ENCODE measurements at places on chromosomes 12 and 14.
A peak's percentile ranks its signal among the peaks of the same experiment; 100 is the strongest.

GRCh38 chr12:93500201-93500600 is 32.9 kb downstream of the MRPL42 start:
- DNase-seq: no peak

DNA sequence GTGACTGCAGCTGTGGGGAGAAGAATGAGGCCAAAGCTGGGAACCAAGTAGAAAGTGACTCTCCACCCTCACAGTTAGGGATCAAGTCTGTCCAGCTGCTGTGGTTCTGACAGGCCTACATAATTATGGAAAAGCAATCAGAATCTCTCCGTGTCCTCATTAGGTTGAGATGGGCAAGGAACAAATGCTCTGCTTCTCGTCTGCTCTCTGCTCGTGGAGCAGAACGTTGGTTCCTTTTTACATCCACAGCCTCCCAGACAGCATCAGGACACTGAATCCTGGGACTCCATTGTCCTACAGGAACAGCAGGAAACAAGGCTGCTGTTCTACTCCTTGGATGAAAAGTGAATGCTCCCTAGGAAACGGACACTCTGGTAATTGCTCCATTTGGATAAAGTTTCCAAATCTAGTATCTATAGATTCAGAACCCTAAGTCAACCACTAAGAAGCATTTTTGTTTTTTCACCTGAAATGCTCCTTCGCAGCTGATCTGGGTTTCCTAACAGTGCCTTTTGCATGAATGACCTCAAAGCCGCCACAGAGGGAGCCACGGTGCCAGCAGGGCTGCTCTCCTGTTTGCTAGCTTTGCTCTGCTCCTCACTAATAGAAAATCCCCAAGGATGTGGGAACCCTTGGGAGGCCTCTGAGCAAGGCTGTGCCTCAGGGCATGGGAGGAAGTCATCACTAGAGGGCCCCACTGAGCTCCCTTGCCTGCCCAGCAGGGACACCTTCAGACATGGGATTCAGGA is 102.0 kb downstream of the EGLN3 start:
- peak; percentile 55 for DNase-seq

GRCh38 chr14:102898776-102899515 is 23.5 kb upstream of the AMN start:
- no peak for DNase-seq

- DNase-seq: peak; percentile 17
Measured at GRCh38 chr12:78119351-78119918, 288.7 kb downstream of the NAV3 start.

- no peak for DNase-seq
Measured at GRCh38 chr12:6352193-6353173, 10.6 kb upstream of the TNFRSF1A start.

- no peak for DNase-seq
Measured at GRCh38 chr14:95527387-95528002, 7.4 kb upstream of the GLRX5 start.

DNA sequence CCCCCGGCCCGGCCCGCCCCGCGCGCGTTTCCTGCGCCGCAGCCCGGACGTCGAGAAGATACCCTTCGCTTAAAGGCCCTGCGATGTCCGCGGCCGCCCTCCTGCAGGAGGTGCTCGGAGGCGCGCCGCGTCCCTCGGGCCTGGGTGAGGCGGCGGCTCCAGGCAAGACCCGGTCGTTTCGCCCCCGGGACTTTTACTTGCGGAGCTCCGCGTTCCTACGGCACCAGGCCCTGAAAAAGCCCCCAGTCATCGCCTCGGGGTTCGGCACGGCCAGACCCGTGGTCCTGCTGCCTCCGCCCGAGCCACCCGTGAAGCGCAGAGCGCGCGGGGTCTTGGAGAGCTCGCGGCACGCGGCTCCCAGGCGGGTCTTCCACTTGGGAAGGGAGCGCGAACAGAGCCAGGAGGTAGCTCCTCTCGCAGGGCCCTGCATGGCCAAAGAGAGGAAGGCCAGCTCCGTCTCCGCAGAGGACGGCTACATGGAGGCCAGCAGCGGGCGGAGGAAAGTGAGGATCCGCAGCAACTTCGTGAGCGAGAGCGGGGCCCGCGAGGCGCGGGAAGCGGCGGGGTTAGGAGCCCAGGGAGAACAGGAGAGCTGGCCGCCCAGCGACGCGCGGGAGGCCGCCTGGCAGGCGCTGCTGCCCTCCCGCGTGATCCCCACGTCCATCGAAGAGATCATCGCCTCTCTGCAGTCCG is 26.9 kb downstream of the TTC6 start:
- no peak for DNase-seq

DNA sequence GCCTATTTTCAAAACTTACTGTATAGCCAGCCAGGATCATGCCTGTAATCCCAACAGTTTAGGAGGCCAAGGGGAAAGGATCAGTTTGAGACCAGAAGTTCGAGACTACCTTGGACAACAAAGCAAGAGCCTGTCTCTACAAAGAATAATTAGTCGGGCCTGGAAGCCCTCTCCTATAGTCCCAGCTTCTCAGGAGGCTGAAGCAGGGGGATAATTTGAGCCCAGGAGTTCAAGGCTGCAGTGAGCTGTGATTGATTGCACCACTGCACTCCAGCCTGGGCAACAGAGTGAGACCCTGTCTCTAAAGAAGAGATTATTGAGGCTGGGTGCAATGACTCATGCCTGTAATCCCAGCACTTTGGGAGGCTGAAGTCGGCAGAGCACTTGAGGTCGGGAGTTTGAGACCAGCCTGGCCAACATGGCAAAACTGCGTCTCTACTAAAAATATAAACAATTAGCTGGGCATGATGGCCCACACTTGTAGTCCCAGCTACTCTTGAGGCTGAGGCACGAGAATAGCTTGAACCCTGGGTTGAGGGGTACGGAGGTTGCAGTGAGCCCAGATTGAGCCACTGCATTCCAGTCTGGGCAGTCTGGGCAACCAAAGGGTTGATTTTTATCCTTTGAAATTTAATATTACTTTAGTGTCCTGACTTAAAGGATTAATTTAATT is 14.1 kb downstream of the EID3 start:
- DNase-seq: no peak

DNA sequence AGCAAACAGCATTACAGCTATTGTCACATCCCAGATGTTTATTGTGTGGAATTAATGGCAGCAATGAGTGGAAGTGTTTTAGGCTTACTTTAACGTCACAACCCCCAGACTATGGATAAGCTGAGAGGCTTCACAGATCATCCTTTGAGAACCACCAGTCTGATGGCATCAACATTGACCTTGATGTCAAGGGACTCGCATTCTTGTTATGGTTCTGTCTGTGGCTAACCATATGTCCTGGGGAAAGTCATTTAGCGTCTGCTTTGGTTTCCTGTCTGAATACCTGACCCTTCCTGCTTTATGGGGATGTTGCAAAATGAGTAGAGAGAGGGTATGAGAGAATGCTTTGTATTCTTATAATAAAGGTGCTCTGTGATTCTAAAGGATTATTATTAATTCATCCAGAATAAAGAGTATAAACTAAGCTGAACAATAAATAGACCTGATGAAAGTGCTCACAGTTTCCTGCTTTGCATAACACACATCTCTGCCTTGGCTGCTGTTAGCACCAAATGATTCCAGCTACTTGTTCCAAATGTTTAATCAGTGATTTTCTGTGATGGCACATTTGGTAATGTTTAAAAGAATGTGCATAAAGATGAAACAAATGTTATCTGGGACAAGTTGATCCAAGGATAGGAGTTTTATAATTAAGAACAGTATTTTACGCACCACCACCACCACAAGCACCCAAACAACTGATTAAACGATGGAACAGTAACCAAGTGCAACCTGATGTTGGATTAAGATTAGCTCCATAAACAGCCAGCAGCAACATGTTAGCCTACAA is 116.9 kb upstream of the LRIG3 start:
- DNase-seq: no peak

DNA sequence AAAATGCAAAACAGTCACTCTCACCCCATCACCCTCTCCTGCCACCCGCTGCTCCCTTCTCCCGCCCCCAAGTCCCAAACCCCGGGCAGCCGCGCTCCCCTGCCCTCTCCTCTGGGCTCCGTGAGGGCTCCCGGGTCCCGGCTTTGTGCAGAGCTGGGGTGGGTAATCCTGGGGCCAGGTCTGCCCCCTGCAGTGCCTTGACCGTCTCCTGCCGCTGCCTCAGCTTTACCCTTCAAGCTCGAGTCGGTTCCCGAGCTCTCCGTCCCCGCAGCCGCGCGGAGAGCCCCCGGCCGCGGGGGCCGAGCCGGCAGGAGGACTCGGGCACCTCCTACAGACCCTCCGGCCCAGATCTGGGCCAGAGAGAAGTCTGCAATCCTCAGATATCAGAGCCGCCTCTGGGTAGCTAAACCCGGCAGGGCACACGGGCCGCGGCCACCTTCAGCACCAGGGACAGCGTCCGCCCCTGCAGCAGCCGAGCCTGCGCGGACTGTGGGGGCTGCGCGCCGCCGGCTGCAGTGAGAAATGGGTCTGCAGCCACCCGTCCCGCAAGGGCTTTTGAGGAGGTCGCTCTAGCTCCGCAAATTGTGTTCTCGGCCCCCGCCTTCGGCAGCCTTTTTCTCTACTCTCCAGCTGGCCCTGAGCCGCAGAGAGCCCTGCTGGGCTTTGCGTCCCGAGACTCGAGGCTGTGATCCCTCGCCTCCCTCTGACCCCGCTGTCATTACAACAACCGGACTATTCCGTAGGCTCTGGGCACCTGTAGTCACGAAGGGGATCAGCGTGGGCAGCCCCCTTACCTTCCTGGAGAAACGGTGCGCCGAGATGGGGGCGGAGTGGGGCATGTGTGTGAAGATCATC is 1.2 kb downstream of the PRMT8 start:
- peak; percentile 4 for DNase-seq

DNA sequence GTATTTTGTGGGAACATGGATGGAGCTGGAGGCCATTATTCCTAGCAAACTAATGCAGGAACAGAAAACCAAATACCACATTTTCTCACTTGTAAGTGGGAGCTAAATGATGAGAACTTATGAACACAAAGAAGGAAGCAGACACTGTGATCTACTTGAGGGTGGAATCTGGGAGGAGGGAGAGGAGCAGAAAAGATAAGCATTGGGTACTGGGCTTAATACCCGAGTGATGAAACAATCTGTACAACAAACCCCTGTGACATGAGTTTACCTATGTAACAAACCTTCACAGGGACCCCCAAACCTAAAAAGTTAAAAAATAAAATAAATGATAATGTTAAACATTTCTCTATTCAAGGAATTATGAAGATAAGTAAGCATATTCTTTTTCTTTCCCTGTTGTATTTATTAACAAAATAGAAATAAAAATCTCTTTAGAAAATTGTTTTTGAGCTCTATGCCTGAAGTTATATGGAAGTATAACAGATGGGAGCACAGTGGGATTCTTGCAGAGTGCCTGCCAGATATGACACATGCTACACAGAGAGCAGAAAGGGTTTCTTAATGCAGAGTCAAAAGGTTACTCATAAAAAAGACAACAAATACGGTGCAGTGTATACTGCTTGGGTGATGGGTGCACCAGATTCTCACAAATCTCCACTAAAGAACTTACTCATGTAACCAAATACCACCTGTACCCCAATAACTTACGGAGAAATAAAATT is 52.0 kb upstream of the SYNE2 start:
- DNase-seq: no peak

DNA sequence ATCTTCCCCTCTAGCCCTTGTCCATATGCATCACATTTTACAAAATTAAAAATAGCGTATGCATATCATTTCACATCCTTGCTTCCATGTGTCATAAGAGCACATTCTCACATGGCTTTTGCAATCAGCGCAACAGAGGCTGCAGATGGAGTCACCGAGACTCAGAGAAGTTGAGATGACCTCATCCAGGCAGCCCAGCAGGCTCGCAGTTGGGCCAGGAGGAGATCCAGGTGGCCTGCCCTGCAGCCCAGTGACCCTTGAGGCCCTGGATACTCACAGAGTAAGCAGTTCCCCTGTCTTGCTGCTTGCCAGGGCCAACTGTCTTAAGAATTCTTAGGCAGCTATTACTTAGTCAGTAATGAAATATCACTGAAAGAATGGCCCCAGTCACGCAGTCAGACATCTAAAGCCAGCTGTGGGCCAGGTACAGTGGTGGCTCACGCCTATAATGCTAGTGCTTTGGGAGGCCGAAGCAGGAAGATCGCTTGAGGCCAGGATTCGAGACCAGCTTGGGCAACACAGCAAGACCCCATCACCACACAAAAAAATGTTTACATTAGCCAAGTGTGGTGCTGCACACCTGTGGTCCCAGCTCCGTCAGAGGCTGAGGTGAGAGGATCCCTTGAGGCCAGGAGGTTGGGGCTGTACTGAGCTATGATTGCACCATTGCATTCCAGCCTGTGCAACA is 9.1 kb downstream of the CAMKK2 start:
- no peak for DNase-seq

DNA sequence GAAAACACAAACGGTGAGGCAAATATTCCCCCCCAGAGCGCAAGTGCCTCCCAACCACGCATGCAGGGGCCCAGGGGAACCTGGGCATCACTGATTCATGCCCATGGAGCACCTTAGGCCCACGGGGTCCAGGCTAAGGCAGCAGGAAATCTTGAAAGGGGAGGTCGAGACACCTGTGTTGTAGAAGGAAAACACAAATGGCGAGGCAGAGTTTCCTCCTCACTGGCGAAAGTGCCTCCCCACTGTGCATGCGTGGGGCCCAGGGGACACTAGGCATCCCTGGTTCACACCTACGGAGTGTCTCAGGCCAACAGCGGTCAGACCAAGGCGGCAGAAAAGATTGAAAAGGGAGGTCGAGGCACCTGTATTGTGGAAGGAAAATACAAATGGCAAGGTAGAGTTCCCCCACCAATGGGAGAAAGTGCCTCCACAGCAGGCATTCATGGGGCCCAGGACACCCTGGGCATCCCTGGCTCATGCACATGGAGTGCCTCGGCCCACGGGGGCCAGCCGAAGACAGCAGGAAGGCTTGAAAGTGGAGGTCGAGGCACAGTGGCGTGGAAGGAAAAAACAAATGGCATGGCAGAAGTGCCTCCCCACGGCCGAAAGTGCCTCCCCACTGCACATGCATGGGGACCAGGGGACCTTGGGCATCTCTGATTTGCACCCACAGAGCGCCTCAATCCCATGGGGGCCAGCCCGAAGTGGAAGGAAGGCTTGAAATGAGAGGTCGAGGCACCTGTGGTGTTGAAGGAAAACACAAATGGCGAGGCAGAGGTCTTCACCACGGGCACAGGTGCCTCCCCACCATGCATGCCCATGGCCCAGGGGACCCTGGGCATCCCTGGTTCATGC is 368.8 kb downstream of the ALG10 start:
- no peak for DNase-seq

- no peak for DNase-seq
Measured at GRCh38 chr12:32305163-32305562, 94.2 kb upstream of the FGD4 start.
